Globus pallidus (tissue), 1 donor: ENCODE measurements at places on chromosomes 7 and 10.

- no peak for DNase-seq
These were observed 35.2 kb downstream of the KCNMA1 start for GRCh38 chr10:77602231-77602912.

DNA sequence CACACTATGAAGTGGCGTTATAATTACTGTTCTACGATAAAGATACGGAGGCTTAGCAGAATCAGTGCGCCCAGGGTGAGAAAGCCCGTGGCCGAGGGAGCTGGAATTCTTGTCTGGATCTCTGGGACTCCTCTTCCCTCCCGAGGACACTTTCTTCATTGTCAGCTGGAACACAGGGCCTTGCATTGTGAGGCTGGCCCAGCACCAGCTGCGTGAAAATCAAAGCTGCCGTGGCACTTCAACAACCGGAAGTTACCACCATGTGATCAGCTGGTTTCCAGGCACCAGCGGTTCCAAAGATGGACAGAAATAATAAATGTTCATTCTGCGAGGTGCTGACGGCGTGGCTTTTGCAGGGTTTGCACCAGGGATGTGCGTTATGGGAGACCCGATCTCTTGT, 234.0 kb upstream of the PITRM1 start:
- DNase-seq, result peak; percentile 79

- no peak for DNase-seq
These were observed 12.5 kb upstream of the MNX1 start for GRCh38 chr7:157022681-157023588.

DNA sequence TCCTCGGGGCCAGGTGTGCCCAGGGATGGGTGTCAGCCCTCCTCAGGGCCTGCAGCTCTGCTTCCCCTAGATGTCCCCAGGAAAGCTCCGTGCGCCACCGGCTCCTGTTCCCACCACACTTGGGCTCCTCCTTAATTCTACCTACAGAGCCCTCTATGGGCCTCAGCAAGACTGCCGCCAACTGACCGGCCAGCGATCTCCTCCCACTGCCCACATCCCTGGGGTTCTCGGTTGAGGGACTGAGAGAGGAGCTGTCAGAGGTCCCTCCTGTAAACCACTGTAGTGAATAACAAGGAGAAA, 5.3 kb upstream of the LDB3 start:
- no peak for DNase-seq

DNA sequence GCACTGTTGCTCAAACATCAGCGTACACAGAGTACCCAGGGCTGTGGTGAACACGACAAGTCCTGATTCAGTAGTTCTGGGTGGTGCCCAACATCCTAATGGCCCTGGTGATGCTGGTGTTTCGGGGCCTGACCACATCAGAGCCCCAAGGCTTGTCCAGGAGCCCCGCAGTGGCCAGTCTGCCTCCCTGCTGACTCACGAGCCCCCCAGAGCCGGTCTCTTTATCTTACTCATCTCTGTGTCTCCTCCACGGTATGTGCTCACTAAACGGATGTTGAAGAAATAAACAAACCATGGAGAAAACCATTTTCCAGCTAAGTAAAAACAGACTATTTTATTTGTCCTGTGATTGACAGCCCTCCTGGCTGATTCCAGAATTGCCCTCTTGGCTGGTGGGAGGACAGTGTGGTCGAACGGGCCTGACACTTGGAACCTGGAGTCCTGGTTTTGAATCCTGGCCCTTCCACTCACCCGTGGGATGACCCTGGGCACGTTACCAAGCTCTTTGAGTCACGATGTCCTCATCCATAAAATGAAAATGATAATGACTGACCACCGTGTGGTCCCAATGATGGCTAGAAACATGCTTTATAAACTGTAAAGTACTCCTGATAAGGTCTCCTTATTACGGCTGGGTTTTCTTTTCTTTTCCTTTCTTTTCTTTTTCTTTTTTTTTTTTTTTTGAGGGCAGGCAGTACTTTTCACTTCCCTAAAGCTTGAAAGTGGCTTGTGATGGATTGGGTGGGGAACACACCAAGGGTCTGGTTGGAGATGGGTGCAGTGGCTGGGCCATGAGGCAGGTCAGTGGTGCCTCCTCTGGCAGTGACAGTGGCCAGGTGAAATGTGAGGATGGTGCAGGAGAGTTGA, 5.7 kb downstream of the HIP1 start:
- DNase-seq, result no peak

GRCh38 chr10:48253970-48254657, 20.4 kb downstream of the FRMPD2 start:
- no peak for DNase-seq

- no peak for DNase-seq
These were observed 273.5 kb downstream of the FGFR2 start for GRCh38 chr10:121324678-121325213.

GRCh38 chr7:151558575-151558974, 38.9 kb upstream of the RHEB start:
- DNase-seq, result no peak

DNA sequence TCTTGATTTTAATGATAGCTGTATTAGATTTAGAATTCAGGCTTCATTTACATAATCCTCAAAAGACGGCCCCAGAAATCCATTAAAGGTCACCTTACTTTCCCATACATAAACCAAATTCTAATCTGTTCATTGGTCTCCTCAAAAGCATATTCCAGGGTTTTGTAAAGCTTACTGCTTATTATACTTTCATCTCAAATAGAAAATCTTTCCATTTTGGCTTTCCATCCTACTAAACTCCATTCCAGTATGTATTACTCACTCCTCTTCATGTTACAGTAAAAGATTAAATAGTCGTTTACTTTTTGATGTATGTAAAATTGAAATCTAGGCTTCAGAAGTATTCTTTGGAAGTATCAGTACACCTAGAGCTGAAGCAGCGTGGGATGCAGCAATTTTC, 143.5 kb upstream of the LRRN3 start:
- DNase-seq, result no peak

- no peak for DNase-seq
These were observed 38.3 kb downstream of the PDGFA start for GRCh38 chr7:481219-481930.

DNA sequence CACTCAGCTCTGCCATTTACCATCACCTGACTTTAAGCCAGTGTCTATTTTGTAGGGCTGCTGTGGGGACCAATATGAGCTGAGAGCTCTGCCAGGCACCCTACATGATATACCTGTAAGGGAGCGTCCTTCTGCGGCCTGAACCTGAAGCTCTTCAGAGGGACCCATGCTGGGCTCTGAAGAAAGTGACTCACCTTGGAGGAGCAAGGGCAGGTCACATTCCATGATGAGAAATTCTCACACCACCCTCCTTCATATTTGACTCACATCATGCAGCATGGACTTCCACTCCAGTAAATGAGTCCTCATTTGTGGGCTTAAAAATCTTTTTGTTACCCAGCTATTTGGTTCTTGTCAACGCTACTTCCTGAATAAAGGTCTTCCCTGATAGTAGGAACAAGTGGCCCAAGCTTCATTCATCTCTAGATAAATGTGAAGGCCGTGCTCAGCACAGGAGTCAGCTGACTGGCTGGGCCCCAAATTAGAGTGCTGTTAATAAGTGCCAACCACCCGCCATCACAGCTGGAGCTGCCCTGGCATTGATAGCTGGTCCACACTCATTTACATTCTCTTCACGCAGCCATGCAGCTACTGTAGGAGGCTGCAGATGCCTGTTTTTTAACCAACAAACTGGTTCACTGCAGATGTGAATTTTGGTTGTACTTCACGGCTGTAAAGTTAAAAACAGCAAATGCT, 78.4 kb downstream of the RNF216 start:
- peak; percentile 97 for DNase-seq

GRCh38 chr10:100872034-100872791, 40.5 kb upstream of the SLF2 start:
- DNase-seq, result no peak

GRCh38 chr10:78359640-78360091, 326.0 kb downstream of the RPS24 start:
- no peak for DNase-seq

GRCh38 chr10:99854860-99855259, 72.4 kb downstream of the ABCC2 start:
- peak; percentile 16 for DNase-seq

- DNase-seq, result no peak
These were observed 6.2 kb downstream of the SFR1 start for GRCh38 chr10:104128214-104128613.

DNA sequence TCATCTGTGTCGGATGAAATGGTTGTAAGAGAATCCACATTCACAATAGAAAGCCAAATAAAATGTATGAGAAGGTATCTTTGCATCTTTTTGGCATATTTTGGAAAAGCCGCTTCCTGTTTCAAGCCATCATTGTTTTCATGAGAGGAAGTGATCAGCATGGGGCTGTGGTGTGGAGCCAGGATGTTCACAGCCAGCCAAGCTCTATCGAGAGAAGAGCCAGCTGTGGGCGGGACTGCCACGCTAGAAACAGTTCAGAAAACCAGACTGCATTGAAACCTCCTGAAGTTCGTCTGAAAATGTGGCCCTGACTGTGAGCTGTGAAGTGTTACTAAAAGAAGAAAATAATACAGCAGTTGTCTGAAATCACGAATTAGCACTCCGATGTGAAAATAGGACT, 21.2 kb upstream of the NPS start:
- DNase-seq, result peak; percentile 60

DNA sequence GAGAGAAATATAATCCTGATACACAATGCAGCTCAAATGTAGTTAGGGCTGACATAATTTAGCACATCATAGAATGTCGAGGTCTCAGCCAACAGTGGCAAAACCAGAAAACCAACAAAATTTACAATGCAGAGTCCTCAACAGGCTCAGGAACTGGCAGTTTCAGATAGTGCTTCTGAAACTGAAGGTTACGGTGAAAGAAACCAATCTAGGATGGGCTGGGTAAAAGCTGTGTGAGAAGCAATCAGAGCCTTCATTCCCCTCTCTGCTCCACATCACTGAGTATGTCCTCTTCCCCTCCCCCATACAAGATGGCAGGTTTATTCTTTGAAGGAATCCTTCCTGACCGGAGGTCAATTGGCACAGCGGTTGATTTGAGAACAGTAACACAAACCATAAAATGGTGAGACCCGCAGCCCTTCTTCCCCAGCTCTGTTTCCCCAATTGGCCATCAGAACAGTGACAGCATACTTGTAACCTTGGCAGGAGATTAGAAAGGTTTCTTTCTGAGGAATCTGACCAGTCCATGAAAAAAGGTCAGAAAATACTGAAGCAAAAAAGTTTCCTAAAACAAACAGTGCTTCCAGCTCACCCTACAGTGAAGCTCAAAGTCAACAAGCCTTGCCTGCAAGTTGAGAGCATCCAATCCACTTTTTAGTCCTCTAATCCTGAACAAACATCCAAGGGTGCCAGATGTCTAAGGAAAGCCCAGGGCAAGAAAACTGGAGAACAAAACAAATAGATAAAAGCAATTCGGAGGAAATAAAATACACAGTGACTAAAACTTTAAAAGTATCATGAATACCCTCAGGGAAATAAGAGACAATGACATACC, 53.9 kb upstream of the IL6 start:
- DNase-seq, result no peak

DNA sequence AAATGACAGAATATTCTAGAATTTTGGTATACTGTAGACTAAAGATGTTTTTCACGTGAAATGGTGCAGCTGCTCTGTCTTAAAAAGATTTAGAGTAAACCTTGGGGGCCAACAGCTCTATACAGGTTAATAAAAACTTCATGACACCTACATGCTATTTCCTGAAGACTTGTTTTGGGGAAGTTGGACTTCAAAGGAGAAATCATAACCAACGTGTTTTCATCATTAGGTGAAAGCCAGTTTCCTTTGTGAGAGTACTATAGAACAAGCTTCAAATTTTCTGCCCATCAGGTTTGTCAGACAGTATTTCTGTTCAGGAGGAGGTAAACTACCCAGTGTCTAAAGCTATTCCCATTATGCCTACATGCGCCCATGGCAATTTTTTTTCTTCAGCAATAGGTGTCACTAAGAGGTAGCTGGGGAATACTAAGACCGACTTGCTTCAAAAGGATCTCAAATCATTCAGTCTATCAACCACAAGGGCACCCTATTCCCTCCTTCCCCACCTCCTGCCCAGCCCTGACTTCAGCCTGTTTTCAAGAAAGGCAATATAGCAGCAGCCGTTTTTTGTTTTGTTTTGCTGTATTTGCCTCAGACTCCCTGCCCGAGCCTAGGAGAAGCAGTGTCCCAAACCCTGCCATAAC, 237.3 kb upstream of the SP8 start:
- no peak for DNase-seq

GRCh38 chr10:35200487-35200886, 73.8 kb downstream of the CREM start:
- DNase-seq, result no peak

GRCh38 chr7:117092785-117093184, 139.5 kb downstream of the ST7 start:
- no peak for DNase-seq

DNA sequence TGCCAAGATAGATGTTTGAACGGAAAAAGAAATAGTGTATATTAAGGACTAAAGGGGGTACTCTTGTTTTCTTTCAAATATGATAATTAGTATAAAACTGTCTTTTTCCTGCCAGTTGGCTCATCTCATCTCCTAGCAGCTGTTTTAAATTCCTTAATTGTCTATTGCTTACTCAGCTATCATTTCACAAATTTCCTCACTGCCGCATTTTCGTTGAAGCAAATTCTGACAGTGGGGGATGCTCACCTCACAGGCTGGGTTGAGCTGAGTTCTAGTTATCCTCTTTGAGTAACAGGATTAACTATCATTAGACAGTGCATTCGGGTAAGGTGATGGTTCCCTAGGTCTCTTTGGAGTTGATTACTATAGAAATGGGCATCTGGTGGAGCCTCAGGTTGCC, 592.0 kb downstream of the AUTS2 start:
- DNase-seq, result no peak

GRCh38 chr7:141698247-141699015, 3.5 kb downstream of the DENND11 start:
- no peak for DNase-seq

DNA sequence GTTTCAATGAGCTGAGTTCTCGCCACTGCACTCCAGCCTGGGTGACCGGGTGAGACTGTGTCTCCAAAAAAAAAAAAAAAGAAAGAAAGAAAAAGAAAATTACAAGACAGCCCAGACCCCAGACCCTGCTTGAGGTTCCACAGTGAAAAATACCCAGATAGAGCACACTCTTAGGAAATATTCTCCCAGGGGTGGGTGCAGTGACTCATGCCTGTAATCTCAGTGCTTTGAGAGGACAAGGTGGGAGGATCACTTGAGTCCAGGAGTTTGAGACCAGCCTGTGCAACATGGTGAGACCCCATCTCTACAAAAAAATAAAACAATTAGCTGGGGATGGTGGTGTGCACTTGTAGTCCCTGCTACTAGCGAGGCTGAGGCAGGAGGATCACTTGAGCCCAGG, 41.1 kb upstream of the GTF2IRD1 start:
- no peak for DNase-seq

GRCh38 chr7:120402079-120402767, 129.2 kb downstream of the KCND2 start:
- DNase-seq, result no peak

GRCh38 chr7:1520539-1521234, 9.8 kb upstream of the MAFK start:
- DNase-seq, result no peak

DNA sequence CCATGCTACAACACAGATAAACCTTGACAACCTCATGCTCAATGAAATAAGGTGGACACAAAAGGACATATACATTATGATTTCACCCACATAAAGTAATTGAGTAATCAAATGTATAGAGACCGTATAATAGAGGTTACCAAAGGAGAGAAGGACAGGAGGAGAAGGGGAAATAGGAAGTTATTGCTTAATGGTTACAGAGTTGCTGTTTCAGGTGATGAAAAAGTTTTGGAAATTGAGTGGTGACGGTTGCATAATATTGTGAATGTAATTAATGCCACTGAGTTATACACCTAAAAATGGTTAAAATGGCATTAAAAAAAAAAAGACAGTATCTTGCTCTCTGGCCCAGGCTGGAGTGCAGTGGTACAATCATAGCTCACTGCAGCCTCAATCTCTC, 1.5 kb upstream of the OGDH start:
- DNase-seq, result no peak
